ENCODE measurements at places on chromosomes 16 and 17. TPM values are rescaled to one million over a fixed set of nuclear protein-coding genes. Genes with fewer than 3 reads are reported as not detected.

Gene GPRC5C
- polyA plus RNA-seq: 26.5 TPM

Gene CCL5
- polyA plus RNA-seq: 1.6 TPM

Gene DNAI2
- polyA plus RNA-seq: not detected

Gene GRAPL
- 1.1 TPM for polyA plus RNA-seq

Gene ATAD5
- 0.29 TPM for polyA plus RNA-seq

DNA sequence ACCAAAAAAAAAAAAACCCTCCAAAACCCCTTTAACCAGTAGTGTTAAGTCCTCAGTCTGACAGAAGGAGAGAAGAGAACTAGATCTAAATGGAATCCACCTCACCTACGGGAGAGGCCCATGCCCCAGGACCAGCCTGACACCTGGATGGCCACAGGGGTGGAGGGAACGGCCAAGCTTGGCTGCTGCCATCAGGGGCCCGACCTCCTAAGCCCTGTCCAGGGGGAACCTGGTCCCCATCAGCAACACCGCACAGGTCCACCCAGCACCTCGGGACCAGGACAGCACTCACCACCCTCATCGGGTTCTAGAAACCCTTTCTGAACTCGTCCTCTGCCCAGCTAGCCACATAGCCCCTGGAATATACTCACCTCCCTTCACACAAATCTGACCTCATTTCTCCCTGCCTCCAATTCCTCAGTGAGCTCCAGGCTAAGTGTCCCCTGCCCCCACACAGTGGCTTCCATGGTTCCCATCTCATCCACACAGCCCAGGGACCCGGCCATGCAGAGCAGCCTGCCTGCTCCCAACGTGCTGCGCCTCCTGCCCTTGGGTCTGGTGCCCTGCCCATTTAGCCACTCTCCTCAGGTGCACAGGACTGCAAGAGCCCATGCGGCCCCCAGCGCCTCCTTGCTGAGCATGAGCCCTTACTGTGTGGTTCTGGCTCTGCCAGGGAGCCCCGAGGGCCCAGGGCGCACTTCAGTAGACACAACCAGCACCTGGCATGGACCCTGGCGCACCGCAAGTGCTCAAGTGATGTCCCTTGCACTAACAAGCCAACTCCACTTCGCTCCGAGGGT, 18.3 kb upstream of the CYTH1 start:
- no peak for DNase-seq

- DNase-seq: no peak
Observed at GRCh38 chr16:11636172-11636721, 32.0 kb upstream of the SNN start.

GRCh38 chr16:80300456-80300855, 240.3 kb upstream of the DYNLRB2 start:
- no peak for DNase-seq

- DNase-seq: peak; percentile 74
Observed at GRCh38 chr17:20009302-20010098, at the start of gene SPECC1. Gene SPECC1 (plus strand): TSS chr17:20009359. CDS start chr17:20096652, 87,293 bp downstream.

DNA sequence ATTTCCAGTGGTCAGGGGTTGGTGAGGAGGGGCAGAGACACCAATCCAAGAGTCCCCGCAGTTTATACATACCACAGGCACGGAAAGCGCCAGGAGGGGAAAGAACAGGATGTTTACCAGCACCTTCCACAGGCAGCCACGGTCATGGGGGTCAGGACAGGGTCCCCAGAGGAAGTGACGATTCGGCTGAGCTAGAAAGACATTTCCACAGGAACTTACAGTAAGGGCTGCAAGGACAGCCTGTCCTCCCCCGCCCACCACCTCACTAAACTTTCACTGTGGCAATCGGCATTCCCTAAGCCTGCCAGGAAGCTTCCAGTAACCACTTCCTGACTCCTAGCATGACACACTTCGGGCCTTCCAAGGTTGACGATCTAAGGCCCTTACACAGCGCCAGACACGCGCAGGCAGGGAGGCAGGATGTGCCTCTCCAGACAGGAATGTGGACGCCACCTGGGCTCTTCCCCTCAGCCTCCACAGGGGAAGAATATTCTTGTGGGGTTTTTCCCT, 1.2 kb upstream of the MT2A start:
- peak; percentile 85 for DNase-seq

DNA sequence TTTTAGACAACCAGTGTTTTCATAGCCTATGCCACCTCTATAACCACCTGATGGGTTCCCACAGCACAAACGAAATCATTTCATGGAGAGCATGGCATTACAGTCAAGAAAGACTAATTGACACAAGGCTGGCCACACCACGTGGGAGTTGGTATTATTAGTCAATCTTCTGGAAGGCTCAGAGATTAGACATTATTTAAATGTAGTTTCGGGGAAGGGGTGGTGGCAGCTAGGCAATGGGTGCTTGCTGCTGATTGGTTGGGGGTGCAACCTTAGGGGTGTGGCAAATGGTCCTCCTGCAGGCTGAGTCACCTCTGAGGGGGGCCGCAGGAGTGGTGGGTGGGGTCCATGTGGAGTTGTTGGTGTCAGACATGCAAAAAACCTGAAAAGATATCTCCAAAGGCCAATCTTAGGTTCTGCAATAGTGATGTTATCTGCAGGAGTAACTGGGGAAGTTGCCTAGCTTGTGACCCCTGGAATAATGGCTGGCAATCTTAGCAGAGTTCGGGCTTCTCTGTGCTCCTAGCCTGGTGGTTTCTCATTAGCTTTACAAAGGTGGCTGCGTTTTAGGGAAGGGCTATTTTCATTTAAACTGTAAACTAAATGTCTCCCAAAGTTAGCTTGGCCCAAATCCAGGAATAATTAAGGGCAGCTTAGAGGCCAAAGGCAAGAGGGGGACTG, 4.6 kb downstream of the TEN1 start:
- DNase-seq: peak; percentile 48

DNA sequence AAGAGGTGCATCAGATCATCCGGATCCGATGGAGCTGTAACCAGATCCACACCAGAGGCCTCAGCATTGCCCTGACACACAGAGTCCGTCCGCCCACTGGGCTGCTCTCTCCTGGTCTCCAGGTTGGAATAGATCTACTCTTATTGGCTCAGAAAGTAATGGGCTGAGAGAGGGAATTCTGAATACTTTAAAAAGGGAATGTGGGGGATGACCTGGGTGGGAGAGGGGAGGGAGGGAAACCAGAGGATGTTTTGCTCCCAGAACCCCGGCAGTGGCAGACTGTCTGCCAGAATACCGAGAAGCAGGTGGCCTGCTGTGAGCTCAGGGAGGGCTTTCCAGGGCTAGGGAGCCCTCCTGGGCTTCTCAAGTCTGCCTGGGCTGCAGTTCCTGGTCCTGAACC, 126.5 kb downstream of the ENGASE start:
- DNase-seq: no peak

Data from right cardiac atrium (tissue), 5 donors.